ENCODE measurements at places on chromosomes 6 and 20.

DNA sequence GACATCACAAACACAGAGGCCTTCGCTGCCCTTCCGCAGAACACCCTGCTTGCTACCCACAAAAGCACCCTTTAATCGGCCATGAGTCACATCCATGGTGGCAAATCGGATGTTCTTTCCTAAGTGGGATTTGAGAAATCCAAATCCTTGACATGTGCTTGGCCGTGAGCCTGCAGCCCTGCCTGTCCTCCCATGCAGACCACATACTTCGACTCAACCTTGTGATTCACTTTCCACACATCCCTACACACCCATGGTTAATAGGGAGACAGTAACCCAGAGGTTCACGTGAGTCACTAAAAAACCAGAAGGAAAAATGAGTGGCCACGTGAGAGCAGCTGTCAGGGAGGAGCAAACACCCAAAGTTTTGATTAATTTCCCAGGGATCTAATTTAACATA lies 19.4 kb downstream of the RAMACL start:
- DNase-seq: peak; percentile 95

DNA sequence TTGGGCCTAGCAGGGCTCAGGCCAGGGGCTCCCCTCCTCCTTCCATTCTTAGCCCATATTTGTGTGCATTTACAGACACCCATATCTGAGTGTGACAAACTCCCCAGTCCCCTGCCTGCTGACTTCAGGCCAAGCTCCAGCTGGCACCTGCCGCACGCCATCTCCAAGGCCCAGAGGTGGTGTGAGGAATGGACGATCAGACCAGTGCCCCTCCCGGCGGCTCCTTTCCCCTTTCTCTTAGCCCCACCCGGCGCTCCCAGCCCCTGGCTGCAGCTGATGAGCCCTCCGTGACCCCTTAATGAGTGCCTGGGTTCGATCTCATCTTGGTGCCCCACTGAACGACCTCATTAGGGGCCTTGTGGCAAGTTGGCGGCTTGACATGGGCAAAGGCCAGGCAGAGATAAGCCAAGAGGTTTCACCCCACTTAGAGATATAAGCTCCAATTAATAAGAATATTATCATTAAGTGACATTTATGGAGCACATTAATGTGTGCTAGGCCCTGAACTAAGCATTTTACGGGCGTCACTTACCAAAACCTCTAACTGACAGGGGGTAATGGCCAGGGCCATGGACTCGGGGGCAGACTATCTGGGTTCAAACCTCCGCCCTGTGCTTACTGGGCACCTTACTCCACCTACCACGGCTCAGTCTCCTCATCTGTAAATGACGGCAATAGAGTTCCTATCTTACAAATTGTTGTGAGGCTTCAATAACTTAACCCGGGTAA lies 17.5 kb downstream of the ADA start:
- no peak for DNase-seq

DNA sequence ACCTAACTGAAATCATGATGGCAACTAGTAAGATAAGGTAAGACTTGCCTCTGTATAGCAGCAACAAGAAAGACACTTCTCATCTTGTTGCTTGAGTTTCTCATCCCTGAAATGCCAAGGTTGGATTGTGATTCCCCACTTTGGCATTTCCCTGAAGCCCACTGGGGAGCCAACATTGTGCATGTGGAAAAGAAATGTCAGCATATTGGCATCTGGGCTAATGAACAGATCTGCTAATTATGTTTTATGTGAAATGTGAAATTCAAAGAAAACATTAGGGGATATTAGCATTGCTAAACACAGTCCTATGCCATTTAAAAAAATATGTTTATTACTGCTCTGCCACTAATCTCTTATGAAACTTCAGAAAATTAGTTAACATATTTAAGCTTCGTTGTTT lies 126.3 kb upstream of the PCSK2 start:
- DNase-seq: no peak

DNA sequence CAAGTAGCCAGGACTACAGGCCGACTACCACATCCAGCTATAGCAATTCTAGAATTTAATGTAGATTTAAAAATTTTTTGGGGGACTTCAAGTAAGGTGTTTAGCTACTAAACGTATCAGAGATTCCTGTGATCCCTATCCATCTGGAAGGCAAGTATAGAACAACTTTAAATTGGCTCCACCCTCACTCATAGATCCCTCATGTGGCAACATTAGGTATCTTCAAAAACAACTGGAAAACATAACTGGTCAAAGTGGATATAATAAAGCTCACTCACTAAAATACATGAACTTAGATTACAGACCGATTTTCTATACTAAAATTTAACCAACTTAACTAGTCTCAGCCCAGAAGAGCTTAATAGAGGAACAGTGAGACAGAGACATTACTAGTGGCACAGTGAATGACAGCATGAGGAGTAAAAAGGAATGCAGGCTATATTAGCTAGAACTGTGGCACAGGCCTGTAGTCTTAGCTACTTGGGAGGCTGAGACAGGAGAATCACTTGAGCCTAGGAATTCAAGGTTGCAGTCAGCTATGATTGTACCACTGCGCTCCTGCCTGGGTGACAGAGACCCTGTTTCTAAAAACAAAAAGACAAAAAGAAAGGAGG lies 14.7 kb downstream of the NUP153 start:
- no peak for DNase-seq

DNA sequence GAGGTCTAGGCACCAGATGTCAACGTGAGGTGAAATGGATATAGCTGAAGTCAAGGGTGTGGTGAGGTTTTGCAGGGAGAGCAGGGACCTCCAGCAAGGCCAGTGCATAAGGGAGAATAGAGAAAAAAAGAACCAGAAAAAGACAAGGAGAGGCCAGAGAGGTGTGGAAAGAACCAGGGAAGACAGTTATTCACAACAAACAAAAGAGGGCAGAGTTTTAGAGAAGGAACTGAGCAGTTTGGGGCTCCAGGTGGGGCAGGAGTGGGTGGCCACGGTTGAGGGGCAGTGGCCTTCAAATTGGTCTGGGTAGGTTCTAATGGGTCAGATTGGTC lies 11.6 kb upstream of the NQO2 start:
- no peak for DNase-seq

- DNase-seq: no peak
Observed at GRCh38 chr20:5626603-5627002, 123.6 kb upstream of the SHLD1 start.

GRCh38 chr6:163354085-163354484 lies 60.4 kb upstream of the QKI start:
- DNase-seq: no peak

DNA sequence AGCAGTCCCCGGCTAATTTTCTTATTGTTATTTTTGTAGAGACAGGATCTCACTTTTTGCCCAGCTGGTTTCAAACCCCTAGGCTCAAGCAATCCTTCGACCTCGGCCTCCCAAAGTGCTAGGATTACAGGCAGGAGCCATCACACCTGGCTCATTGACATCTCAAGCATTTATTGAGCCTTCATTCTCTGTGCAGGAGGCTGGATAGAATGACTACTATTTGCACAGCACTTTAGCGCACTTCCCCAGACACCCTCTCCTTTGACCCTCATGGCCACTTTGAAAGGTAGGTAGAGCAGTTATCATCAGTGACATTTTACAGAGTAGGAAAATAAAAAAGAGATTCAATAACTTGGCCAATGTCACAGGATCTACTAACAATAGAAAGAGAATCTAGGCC lies 124.0 kb upstream of the STXBP5 start:
- DNase-seq: no peak

DNA sequence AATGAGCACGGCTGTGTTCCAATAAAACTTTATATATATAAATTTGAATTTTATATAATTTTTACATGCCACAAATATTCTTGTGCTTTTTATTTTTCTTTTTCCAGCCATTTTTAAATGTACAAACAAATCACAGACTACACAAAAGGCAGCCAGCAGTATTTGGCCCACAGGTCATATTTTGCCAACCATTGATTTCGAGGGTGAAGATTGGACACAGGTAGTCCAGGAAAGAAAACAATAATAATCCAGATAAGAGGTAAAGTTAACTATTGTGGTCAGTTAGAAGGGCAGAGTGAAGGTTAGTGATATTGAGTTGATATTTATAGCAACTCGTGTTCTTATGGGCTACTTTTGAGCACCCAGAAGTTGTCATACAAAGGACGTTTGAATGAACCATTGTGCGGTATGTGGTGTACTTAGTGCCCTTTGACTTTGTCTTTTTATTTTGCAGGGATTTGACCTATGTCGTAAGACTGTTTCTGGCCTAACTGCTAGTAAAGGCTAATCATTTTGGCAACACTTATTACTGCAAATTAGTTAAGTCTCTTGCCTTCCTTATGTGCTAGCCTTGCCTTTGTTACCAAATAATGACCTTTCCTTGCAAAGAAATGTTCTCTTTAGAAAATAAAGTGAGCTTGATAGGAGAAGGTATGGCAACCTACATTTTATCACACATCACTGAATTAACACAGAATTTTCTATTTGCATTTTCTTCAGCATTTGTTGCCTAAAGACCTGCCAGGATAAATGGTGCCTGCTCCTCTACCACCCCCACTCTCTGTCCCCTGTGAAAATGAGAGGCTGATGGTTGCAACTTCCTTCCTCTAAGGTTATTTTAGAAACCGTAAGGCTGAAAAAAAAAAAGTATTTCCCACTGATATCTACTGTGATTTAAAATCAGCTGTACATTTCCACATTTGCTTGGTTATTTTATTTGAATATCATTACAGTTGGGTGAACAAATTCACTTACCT lies 493.9 kb upstream of the SOX4 start:
- no peak for DNase-seq

DNA sequence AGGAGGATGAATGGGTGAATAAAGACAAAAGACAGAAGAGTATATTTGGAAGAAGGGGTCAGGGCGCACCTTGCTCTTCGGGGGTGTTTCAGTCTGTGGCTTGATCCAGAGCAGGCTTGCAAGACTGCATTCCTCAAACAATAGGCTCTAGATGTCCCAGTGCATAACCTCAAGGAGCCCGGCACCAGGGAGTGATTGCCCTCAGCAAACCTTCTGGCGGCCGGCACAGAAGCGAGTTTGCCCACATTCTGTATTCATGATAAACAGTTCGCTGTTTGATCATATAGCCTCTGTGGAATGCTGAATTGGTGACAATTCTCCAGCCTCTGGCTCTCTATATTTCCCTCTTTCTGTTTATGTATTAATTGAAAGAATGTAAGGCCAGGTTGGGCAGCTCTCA lies 29.7 kb upstream of the HLA-DRB5 start:
- no peak for DNase-seq

- DNase-seq: no peak
Observed at GRCh38 chr6:127951172-127951917, 50.5 kb upstream of the THEMIS start.

DNA sequence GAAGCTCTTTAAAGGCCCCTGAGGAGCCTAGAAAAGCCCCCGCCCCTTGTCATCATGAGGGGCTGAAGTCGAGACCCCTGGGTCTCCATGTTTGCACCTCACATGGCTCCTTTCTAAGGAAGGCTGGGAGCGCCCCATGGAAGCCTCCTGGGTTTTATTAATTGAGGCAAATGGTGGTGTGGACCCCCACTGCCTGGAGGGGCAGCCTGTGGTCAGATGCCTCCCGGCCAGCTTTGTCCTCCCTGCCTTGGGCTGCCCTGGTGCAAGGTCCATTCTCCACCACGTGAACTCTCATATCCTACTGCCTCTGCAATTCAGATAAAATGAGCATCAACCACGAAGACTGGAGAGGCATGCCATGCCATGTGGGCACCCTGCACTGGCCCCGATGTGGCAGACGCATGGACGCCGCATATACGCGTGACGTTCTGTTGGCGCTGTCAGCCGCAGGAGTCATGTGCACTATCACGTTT lies 295.5 kb downstream of the TAF4 start:
- no peak for DNase-seq

- DNase-seq: no peak
Observed at GRCh38 chr20:48771542-48771941, 56.3 kb downstream of the PREX1 start.

GRCh38 chr20:49641683-49642656 lies 71.7 kb downstream of the B4GALT5 start:
- no peak for DNase-seq

DNA sequence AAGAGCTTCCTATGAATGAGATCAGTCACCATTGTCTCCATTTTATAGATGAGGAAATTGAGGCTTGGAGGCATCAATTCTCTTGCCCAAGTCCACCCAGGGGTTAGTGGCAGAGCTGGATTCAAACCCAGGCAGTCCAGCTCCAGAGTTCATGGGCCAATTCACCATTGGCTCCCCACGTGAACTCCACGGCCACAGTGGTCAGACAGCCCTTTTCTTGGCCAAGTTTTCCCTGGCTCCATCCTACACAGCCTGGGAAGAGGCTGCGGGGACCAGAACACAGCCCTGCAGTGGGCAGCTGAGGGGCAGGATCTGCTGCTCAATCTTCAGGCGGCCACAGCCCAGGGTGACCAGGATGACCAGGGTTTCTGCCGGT lies 20.5 kb downstream of the TGM2 start:
- DNase-seq: no peak

- no peak for DNase-seq
Observed at GRCh38 chr20:17859616-17860232, 108.9 kb downstream of the SNX5 start.

GRCh38 chr6:114133816-114134215 lies 162.9 kb upstream of the HDAC2 start:
- no peak for DNase-seq

DNA sequence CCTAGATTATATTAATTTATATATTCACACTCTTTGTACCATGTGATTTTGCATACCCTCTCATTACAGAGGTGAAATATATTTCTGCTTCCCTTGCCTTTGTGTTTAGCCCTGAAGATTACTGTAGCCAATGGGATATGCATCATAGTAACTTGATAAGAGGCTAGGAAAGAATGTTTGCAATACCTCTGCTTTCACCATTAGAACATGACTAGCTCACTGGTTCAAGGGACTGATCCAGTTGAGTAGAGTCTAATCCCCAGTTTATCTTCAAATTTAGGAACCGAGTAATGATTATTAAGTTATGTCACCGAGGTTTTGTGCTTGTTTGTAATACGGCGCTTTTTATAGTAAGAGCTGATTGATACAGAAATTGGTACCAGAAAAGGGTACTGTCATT lies 552.6 kb upstream of the GJE1 start:
- no peak for DNase-seq

DNA sequence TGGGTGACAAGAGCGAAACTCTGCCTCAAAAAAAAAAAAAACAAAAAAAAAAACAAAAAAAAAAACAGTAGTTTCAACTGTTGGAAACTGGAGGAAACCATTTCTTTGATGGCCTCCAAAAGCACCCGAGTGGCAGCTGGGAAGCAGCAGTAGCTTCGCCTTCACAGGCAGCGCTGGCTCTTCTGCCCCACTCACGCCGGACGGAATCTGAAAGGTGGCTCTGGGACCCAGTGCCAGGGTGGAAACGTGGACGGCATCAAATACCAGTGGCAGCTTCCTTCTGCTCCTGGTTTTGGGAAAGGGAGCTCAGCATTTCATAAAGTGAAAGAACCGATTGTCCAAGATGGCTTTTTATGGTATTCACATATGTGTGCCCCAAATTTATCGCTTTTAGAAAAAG lies 159.4 kb downstream of the SMOC2 start:
- no peak for DNase-seq

DNA sequence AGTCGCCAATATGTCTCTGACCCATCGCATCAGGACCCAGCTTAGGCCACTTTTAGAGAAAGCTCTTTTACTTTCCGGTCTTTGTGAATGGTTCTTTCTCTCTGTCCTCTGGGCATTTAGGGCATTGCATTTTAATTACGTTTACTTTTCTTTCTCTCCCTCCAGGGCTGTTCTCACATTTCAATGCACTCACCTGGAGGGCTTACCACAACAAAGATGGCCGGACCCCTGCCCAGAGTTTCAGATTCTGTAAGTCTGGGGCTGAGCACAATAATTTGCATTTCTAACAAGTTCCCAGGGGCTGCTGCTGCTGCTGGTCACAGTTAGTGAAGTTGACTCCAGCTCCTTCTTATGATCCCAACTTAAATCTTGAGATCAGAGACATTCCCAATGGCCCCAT lies 3.0 kb downstream of the ANKRD66 start:
- DNase-seq: no peak

Measured in cardiac muscle cell (in vitro differentiated cells and primary cell).